ENCODE measurements at places on chromosomes 1 and 21. TPM values are rescaled to one million over a fixed set of nuclear protein-coding genes. Genes with fewer than 3 reads are reported as not detected.

DNA sequence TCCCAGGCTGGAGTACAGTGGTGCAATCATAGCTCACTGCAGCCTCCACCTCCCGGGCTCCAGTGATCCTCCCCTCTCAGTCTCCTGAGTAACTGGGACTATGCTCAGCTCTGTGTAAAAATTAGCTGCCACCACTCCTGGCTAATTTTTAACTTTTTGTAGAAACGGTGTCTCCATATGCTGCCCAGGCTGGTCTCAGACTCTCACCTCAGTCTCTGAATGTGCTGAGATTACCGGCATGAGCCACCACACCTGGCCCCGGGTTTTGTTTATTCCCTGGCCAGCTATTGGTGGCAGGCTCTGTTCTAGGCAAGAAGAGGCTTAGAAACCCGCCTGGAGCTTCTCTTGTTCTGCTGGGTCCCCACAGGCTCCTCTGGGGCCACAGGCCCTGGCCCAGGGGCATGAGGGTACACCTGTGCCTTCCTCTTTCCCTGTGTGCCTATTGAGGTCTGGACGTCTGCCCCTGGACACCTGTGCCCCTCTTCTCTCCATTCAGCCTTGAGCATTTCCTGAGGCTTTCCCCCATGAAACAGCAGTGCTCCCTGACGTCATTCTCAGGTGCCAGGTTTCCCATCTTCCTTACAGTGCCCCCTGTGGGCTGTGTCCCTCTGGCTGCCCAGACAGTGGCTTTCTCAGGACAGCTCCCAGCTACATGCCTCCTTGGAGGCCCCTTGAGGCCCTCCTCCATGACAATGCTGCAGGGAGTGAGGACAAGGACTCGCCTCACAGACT, 57.5 kb downstream of the PCP4 start:
- H3K27ac ChIP-seq = no peak overlapping the region
- no peaks in the 10 kb centered on the region for H3K36me3 ChIP-seq
- H3K27me3 ChIP-seq = no peaks in the 10 kb centered on the region
- DNase-seq = no peak
- H3K4me1 ChIP-seq = no peaks in the 10 kb centered on the region

DNA sequence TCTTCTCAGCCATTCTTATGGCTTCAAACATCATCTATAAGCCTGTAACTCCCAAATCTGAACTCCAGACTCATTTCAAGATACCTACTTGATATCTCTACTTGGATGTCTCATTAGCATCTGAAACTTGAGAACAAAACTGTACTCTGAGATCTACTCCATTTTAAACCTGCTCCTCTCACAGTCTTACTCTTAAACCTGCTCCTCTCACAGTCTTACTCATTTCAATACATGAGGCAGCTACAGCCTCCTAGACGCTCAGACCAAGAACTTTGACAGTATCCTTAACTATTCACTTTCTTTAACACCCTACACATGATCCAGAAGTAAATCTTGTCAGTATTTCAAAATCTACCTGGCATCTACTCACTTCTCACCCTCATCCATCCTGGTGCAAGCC, 54.3 kb downstream of the NBPF6 start:
- H3K27ac ChIP-seq = no peak overlapping the region
- H3K36me3 ChIP-seq = no peaks in the 10 kb centered on the region
- no peak for DNase-seq
- H3K4me3 ChIP-seq = no peak overlapping the region

DNA sequence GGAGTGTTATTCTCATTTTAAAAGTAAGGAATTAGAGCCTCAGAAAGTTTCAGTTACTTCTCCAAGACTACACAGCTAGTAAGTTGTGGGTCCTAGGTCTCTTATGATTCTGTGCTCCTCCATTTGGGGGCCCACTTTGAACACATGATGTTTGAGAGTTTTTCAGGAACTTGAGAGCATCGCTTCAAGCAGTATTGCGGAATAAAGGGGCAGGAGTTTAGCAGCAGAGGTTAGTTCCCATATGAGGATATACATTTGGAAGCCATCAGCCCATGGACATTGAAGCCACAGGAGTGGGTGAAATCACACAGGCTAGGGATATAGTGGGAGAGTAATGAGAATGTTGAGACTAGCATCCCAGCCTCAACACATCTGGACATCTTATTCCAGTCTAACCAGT, 143.2 kb downstream of the RASAL2 start:
- H3K27ac ChIP-seq = no peak overlapping the region
- no peaks in the 10 kb centered on the region for H3K27me3 ChIP-seq
- no peaks in the 10 kb centered on the region for H3K36me3 ChIP-seq
- peaks cover 20% of the 10 kb centered on the region for H3K4me1 ChIP-seq
- DNase-seq = no peak

DNA sequence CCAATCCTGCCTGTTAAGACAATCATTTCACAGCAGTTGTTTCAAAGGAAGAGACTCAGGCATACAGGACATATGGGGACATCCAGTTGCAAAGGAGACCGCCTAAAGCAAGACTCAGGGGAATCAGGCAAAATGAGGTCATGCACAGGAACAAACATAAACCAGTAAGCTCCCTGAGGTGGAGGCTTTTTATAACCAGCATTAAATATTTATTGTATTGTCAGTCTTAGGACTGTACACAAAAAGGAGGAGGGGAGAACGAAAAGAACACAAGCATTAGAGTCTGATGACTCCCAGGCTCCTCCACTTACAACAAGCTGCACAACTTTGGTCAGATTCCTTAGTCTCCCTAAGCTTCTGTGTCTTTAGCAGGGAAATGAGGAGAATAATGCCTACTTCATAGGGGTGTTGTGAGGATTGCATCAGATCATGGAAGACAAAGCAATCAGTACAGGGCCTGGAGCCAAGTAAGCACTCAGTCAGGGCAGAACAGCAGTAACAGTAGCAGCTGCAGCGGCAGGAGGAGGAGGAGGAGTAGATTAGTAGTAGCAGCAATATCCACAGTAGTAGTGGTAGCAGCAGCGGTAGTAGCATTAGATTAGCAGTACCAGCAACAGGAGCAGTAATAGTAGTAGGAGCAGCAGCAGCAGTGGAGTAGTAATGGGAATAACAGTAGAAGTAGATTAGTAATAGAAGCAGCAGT, 54.2 kb upstream of the SPATA6 start:
- H3K36me3 ChIP-seq = no peaks in the 10 kb centered on the region
- H3K27me3 ChIP-seq = peaks cover 30% of the 10 kb centered on the region
- DNase-seq = no peak
- no peak overlapping the region for H3K27ac ChIP-seq
- H3K4me3 ChIP-seq = no peak overlapping the region

- H3K36me3 ChIP-seq = no peaks in the 10 kb centered on the region
- no peak overlapping the region for H3K27ac ChIP-seq
- H3K4me1 ChIP-seq = no peaks in the 10 kb centered on the region
These were observed 214.2 kb upstream of the C1orf105 start for GRCh38 chr1:172206256-172206655.

DNA sequence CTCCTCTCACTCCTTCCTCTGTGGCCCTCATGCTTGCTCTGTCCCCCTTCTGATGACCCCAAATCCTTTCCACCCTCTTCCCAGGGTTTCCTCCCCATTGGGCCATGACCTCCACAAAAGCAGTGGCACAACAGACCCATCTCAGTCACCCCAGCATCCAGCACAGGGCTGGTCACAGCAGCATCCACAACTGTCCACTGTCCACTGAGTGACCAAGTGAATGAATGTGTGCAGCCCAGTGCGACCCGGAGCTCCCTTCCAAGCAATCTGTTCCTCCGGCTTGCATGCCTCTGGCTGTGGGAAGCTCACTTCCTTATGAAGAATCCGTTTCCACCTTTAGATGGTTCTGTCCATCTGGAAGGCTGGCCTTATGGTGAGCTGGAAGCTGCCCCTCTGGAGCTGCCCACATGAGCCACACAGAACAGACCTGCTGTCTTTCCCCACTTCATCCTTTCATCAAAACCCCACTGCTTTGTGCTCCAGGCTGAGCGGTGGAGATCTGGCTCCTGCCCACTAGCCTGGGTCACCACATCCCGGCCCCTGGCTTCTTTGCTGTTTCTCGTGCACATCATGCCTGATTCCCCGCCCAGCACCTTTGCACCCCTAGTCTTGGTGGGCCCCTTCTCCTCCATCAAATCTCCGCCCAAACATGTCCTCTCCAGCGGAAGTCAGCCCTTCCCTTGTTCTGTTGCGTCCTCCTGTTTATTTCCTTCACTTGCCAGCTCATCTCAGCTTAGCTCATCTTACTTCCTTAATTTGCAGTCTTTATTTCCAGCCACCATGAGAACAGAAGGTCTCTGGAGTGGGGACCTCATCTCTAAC, 56.4 kb downstream of the EDN2 start:
- H3K27ac ChIP-seq = no peak overlapping the region
- no peak overlapping the region for H3K4me3 ChIP-seq
- H3K27me3 ChIP-seq = no peaks in the 10 kb centered on the region
- no peaks in the 10 kb centered on the region for H3K36me3 ChIP-seq
- DNase-seq = no peak
- H3K4me1 ChIP-seq = peaks cover 18% of the 10 kb centered on the region

GRCh38 chr1:42348498-42348897, 13.5 kb upstream of the FOXJ3 start:
- H3K27me3 ChIP-seq = peaks cover 6% of the 10 kb centered on the region
- DNase-seq = no peak
- no peaks in the 10 kb centered on the region for H3K36me3 ChIP-seq
- H3K4me3 ChIP-seq = no peak overlapping the region
- H3K27ac ChIP-seq = no peak overlapping the region

- no peaks in the 10 kb centered on the region for H3K27me3 ChIP-seq
- peaks cover 93% of the 10 kb centered on the region for H3K4me1 ChIP-seq
- H3K27ac ChIP-seq = peak overlapping the region; percentile 50
These were observed 73.7 kb downstream of the LAMC1 start for GRCh38 chr1:183096894-183097293.

GRCh38 chr1:189121941-189122340, 1355.7 kb downstream of the BRINP3 start:
- H3K27ac ChIP-seq = no peak overlapping the region
- no peak for DNase-seq
- H3K27me3 ChIP-seq = no peaks in the 10 kb centered on the region
- no peaks in the 10 kb centered on the region for H3K36me3 ChIP-seq
- no peak overlapping the region for H3K4me3 ChIP-seq

- no peaks in the 10 kb centered on the region for H3K36me3 ChIP-seq
- no peaks in the 10 kb centered on the region for H3K27me3 ChIP-seq
- H3K4me3 ChIP-seq = no peak overlapping the region
- H3K4me1 ChIP-seq = no peaks in the 10 kb centered on the region
These were observed 941 bp upstream of the ROR1 start for GRCh38 chr1:63772876-63773275.

- no peaks in the 10 kb centered on the region for H3K36me3 ChIP-seq
- no peak overlapping the region for H3K27ac ChIP-seq
- peaks cover 9% of the 10 kb centered on the region for H3K4me1 ChIP-seq
These were observed 57.9 kb upstream of the CTBS start for GRCh38 chr1:84632137-84632536.

- no peak for DNase-seq
- no peaks in the 10 kb centered on the region for H3K4me1 ChIP-seq
- no peak overlapping the region for H3K4me3 ChIP-seq
These were observed 72.6 kb upstream of the TRABD2B start for GRCh38 chr1:48069662-48070395.

DNA sequence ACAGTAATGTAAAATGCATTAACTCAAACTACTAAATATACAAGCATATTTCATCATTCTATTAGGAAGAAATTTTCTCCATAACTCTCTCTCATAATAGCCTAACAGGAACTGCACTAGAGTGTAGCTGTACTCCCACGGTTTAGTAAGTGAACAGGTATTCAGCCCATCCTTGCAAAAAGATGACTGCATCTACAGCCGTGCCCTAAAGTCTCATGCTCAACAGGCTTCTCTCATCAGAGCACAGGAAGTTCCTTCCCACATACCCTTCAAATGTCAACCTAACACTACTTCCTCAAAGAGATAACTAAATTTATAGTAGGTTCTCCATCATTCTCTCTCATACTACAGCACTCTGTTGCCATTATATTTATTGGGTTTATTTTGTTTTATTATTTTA, 251.6 kb downstream of the AKT3 start:
- DNase-seq = no peak
- no peak overlapping the region for H3K27ac ChIP-seq
- no peaks in the 10 kb centered on the region for H3K27me3 ChIP-seq
- peaks cover 27% of the 10 kb centered on the region for H3K4me1 ChIP-seq
- H3K36me3 ChIP-seq = no peaks in the 10 kb centered on the region
- no peak overlapping the region for H3K4me3 ChIP-seq

DNA sequence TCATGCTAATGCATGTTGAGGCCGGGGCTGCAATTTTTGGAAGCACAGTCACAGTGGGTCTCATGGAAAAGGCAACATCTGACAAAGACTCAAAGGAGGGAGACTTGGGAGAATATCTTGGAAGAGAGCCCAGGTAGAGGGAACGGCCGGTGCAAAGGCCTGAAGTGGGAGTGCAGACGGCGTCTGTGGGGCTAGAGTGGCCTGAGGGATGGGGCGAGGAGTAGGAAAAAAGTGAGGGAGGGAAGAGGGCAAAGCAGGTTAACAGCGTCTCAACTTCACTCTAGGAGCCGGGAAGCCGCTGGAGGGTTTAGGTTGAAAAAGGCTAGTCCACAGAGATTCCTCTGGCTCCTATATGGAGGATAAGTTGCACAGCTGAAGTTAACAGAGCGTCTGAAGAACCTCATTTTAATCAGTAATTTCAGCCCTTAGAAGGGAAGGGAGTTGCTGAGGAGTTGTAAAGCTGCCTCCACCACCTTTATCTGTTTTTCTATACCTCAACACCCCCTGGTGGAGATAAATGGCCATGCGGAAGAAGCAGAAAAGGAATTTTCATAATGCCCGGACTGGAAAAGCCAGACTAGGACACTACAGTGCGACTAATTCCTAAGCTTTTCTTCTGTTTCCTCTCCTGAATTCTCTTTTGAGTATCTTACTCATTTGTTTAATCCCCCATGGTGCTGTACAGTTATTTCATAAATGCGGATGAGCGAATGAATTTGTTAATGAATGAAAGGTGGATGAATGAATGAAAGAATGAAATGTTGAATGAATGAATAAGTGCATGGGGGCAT, 78.7 kb upstream of the ZNF281 start:
- no peak overlapping the region for H3K27ac ChIP-seq
- no peak overlapping the region for H3K4me3 ChIP-seq
- H3K27me3 ChIP-seq = peaks cover 19% of the 10 kb centered on the region
- H3K36me3 ChIP-seq = no peaks in the 10 kb centered on the region
- no peaks in the 10 kb centered on the region for H3K4me1 ChIP-seq
- no peak for DNase-seq

- DNase-seq = peak; percentile 39
- H3K4me1 ChIP-seq = peaks cover 31% of the 10 kb centered on the region
- peak within 1 kb of the TSS; percentile 55 for H3K4me3 ChIP-seq
- no peaks in the 10 kb centered on the region for H3K36me3 ChIP-seq
- H3K27me3 ChIP-seq = no peaks in the 10 kb centered on the region
These were observed at the start of gene GPX7 for GRCh38 chr1:52601991-52602855. TSS of gene GPX7 (plus strand) at chr1:52602371. CDS start at chr1:52602410, 39 bp downstream.

DNA sequence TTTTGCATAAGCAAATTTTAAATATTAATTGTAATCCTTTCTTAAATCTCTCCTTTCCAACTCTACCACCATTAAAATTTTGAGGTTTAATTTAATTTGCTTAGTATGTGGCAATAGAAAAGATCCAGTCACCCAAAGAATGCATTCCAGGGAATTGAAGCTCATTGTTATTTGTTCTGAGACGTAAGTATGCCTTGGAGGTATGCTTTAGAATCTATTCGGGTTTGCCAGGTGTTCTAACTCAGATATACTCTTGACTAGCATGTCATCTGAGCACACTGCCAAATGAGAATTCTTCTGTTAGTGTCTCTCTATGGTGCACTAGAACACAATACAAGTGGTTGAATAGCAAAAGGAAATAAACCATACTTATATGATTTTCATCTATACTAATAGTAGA, 813.6 kb upstream of the ADGRL2 start:
- no peak overlapping the region for H3K27ac ChIP-seq
- H3K36me3 ChIP-seq = no peaks in the 10 kb centered on the region
- no peaks in the 10 kb centered on the region for H3K4me1 ChIP-seq
- no peak overlapping the region for H3K4me3 ChIP-seq
- no peaks in the 10 kb centered on the region for H3K27me3 ChIP-seq

The ADCY10 gene
- 0.70 TPM for total RNA-seq

The MRPL55 gene
- 45.7 TPM for total RNA-seq
